GM18507 (cell line): ENCODE measurements at places on chromosomes 12 and 14.

GRCh38 chr14:55593698-55594097 is 13.7 kb downstream of the KTN1 start:
- no peak for DNase-seq

- no peak for DNase-seq
Measured at GRCh38 chr14:103802356-103802755, 45.0 kb downstream of the PPP1R13B start.

DNA sequence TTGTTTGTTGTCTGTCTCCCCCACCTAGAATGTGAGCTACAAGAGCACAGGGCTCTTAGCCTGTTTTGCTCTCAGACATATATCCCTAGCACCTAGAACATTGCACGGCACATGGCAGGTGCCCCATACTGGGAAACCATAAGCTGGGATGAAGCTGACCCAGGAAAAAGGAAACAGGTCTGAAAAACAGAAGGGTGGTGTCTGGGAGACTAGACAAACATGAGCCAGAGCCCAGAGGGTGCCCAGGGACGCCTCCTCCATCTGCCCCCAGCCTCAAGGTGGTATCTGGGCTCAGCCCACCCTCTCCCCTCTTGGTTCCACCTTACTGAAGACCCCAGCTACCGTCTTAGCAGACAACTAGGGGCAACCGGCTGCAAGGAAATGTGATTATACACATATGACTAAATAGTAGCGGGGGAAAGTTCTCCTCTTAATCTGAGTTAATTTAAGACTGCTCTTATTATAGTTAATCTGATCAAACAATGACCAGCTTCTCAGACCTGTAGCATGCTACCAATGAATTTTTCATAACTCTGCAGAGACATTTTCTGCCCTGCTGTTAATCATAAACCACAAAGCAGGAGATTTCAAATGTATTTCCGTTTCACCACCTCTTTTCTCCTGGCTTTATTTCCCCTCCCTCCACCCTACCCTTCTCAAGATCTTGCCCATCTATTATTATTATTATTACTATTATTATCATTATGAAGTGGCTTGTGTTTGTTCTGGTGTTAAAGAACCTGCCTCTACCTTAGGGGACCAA is 31.9 kb downstream of the KSR2 start:
- no peak for DNase-seq

GRCh38 chr12:53252349-53252916 is 15.7 kb upstream of the ESPL1 start:
- no peak for DNase-seq

- no peak for DNase-seq
Measured at GRCh38 chr12:93468008-93468371, 676 bp downstream of the MRPL42 start.

- no peak for DNase-seq
Measured at GRCh38 chr14:96149131-96149530, 55.5 kb upstream of the BDKRB2 start.

DNA sequence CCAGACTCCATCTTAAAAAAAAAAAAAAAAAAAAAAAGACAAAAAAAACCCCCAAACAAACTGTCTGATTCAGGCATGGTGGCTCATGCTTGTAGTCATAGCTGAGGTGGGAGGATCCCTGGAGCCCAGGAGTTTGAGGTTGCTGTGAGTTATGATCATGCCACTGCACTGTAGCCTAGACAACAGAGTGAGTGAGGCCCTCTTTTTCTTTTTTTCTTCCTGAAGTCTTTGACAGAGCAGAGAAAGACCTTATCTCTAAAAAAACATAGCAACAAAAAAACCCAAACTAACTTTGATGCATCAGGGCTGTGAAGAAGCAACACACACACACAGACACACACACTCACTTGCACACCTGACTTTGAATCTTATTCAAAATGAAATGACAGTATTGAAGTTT is 7.7 kb upstream of the AMN1 start:
- no peak for DNase-seq

GRCh38 chr12:68056300-68056699 is 67.1 kb downstream of the IFNG-AS1 start:
- no peak for DNase-seq

- no peak for DNase-seq
Measured at GRCh38 chr14:91265404-91265803, 20.9 kb upstream of the GPR68 start.

- no peak for DNase-seq
Measured at GRCh38 chr14:95346820-95347219, 27.1 kb upstream of the CLMN start.

- no peak for DNase-seq
Measured at GRCh38 chr12:7485095-7485494, 18.5 kb downstream of the CD163 start.

DNA sequence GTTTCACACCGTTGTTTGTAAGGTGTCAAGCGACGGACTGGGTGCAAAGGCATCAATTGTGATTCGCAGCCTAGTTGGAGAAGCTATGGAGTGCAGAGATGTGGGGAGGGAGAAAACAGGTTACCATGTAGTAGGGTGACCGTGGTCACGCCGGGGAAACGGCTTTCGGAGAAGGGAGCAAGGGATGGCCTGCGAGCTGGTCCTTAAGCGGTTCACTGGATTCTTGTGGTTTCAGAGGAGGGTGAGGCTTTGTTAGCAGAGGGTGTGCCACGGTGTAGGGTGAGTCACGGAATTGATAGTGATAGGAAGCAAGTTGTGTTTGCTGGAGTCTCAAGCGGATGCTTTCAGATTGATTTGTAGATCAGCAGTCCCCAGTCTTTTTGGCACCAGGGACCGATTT is 2.3 kb downstream of the PIWIL1 start:
- no peak for DNase-seq
